Pericardium fibroblast (primary cell): ENCODE measurements at places on chromosomes 11 and 22. TPM values are rescaled to one million over a fixed set of nuclear protein-coding genes. Genes with fewer than 3 reads are reported as not detected.

BTBD10 gene
- total RNA-seq = 15.5 and 21.6 TPM in 2 replicates

EHF gene
- 0.09 TPM in 1 of 2 replicates, not detected in the other for total RNA-seq

ANGPTL5 gene
- total RNA-seq = not detected in 2 replicates

STX3 gene
- 10.1 and 21.7 TPM in 2 replicates for total RNA-seq

BCO2 gene
- 1.2 and 2.9 TPM in 2 replicates for total RNA-seq

ZC3H7B gene
- 37.2 and 40.7 TPM in 2 replicates for total RNA-seq

FXYD2 gene
- not detected in 2 replicates for total RNA-seq

ASRGL1 gene
- total RNA-seq = 0.68 and 1.3 TPM in 2 replicates

MYO18B gene
- 0.12 and 0.17 TPM in 2 replicates for total RNA-seq

BDNF gene
- total RNA-seq = 0.34 and 4.1 TPM in 2 replicates

NXPE2 gene
- 0.26 TPM in 1 of 2 replicates, not detected in the other for total RNA-seq

MS4A3 gene
- total RNA-seq = not detected in 2 replicates

DRG1 gene
- 56.2 and 67.3 TPM in 2 replicates for total RNA-seq

OR2AG1 gene
- total RNA-seq = not detected in 2 replicates

GNAZ gene
- total RNA-seq = 0.26 and 0.93 TPM in 2 replicates

OR4A16 gene
- total RNA-seq = not detected in 2 replicates

PRMT3 gene
- 8.1 and 23.1 TPM in 2 replicates for total RNA-seq

KRTAP5-8 gene
- total RNA-seq = not detected in 2 replicates

LMO2 gene
- total RNA-seq = 0.51 and 2.6 TPM in 2 replicates

TBX10 gene
- total RNA-seq = not detected in 2 replicates

RAB1B gene
- 93.9 and 103 TPM in 2 replicates for total RNA-seq

TMEM45B gene
- total RNA-seq = 0.12 TPM in 1 of 2 replicates, not detected in the other

MYEOV gene
- not detected in 2 replicates for total RNA-seq

H19 gene
- 18,433 and 25,558 TPM in 2 replicates for total RNA-seq

APOA4 gene
- total RNA-seq = not detected in 2 replicates

CCS gene
- 29.7 and 33.5 TPM in 2 replicates for total RNA-seq

C1QTNF4 gene
- total RNA-seq = 0.60 and 0.70 TPM in 2 replicates

OR10A2 gene
- total RNA-seq = not detected in 2 replicates

MMP1 gene
- 0.82 and 8.6 TPM in 2 replicates for total RNA-seq

APOL4 gene
- total RNA-seq = 2.1 and 2.2 TPM in 2 replicates

ZNF280B gene
- total RNA-seq = 1.2 and 1.7 TPM in 2 replicates

IPO7 gene
- total RNA-seq = 39.2 and 51.3 TPM in 2 replicates

PLA2G3 gene
- total RNA-seq = 0.09 TPM in 1 of 2 replicates, not detected in the other

CRY2 gene
- total RNA-seq = 7.1 and 14.1 TPM in 2 replicates

PHLDA2 gene
- total RNA-seq = 12.9 and 19.1 TPM in 2 replicates

RIN1 gene
- total RNA-seq = 18.4 and 25.3 TPM in 2 replicates

LMNTD2 gene
- 0.60 and 0.70 TPM in 2 replicates for total RNA-seq

TM7SF2 gene
- 10.4 and 13.4 TPM in 2 replicates for total RNA-seq

OR5A1 gene
- total RNA-seq = not detected in 2 replicates

CAPRIN1 gene
- 107 and 120 TPM in 2 replicates for total RNA-seq

NAV2 gene
- total RNA-seq = 10.7 and 10.9 TPM in 2 replicates

AIFM3 gene
- total RNA-seq = 0.17 and 1.1 TPM in 2 replicates

RAG2 gene
- not detected in 2 replicates for total RNA-seq

OR5L2 gene
- total RNA-seq = not detected in 2 replicates
